ENCODE measurements at places on chromosomes 4 and X.

GRCh38 chr4:26075583-26075982 lies 161.6 kb downstream of the SMIM20 start:
- DNase-seq = no peak

DNA sequence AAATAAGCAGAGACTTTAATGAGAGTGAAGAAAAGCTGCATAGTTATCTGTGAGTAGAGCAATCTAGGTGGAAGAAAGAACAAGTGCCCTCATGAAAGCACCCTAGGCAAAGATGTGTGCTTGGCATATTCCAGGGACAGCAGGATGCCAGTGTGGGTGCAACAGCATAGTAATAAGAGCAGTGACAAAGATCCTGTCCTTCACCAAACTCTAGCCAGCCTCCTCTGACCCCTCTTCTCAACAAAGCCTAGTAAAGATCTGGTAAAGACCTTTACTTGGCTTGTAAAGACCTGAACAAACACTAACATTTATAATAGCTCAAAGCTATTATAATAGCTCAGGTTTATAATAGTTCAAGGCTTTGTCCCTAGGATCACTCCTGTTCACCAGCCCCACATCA lies 735.4 kb downstream of the PCDH7 start:
- no peak for DNase-seq

GRCh38 chr4:173735049-173735448 lies 205.0 kb upstream of the HAND2 start:
- no peak for DNase-seq

DNA sequence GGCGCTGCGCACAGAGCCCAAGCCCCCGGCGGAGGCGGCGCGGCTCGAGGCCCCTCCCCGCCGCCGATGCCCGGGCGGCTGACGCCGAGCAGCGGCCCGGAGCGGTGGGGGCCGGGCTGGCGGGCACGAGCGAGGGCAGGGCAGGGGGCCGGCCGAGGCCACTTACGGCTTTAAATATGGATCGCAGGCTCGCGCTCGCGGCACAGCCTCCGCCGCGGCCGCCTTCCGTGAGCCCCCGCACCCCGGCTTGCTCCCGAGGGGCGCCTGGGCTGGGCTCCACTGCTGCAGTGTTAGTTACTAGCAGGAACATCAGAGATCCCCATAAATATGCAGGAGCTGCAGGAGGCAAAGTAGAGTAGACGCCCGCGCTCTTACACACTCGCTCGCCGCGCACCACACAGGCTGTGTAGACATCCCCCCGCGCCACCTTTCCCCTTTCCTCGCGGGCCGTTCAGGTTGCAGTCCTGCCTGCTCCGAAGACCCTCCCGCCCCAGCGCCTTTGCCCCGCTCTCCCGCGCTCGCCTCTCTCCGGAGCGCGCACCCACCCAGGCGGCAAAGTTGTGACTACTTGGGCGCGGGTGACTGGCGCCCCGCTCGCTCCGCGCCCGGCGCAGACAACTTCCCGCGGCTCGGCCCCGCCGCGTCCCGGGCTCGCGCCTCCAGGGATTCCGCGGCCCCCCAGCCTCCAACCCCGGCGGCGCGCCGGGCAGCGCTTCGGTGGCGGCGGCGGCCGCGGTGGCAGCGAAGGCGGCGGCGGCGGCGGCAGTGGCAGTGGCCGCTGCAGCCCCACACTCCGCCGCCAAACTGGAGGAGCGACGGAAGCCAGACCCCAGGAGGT lies 152.0 kb upstream of the SLC4A4 start:
- peak; percentile 4 for DNase-seq

GRCh38 chr4:141107927-141108326 lies 25.3 kb downstream of the RNF150 start:
- no peak for DNase-seq
